ENCODE measurements at places on chromosomes 4 and X. TPM values are rescaled to one million over a fixed set of nuclear protein-coding genes. Genes with fewer than 3 reads are reported as not detected.

Gene PAGE1
- polyA plus RNA-seq: not detected

Gene TMPRSS11E
- not detected for polyA plus RNA-seq

Gene SSX2
- polyA plus RNA-seq: not detected

Gene MTHFD2L
- 14.3 TPM for polyA plus RNA-seq

Gene PRPS2
- 6.8 TPM for polyA plus RNA-seq

Gene NUP54
- 39.1 TPM for polyA plus RNA-seq

Gene ADGRG4
- polyA plus RNA-seq: not detected

Gene MAGEA2
- not detected for polyA plus RNA-seq

Gene GUCY1A1
- polyA plus RNA-seq: 11.1 TPM

Gene PPP4R3C
- polyA plus RNA-seq: not detected

- DNase-seq: no peak
Measured at GRCh38 chr4:105460306-105460705, 13.6 kb downstream of the PPA2 start.

DNA sequence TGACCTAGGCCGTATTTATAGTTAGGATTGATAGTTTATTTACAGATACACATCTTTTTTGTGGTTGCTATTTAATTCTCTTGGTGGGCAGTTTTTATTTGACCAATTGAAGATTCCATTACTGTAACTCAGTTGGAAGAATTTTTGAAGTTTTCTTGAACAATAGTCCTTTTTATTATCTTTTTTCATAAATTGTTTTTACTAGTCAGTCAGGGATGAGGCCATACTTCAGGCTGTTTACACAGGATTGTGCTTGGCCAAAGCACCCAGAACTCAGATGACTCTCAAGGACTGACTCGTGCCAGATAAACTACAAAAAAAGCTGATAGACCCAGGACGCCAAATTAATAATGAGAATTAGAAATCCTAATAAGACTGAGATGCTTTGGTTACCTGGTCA, 7.0 kb downstream of the HERC3 start:
- DNase-seq: no peak

DNA sequence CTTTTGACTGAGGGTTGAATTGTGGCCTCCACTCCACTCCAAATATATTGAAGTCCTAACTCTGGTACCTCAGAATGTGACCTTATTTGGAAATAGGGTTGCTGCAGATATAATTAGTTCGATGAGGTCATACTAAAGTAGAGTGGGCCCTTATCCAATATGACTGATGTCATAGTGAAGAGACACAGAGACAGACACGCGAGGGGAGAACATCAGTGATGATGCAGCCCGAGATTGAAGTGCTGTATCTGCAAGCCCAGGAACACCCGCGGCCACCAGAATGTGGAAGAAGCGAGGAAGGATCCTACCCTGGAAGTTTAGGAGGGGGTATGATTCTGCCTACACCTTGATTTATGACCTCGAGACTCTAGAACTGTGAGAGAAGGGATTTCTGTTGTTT, 279.0 kb downstream of the ANKRD50 start:
- no peak for DNase-seq

GRCh38 chr4:868421-868820, 42.5 kb upstream of the CPLX1 start:
- no peak for DNase-seq

- DNase-seq: no peak
Measured at GRCh38 chr4:48594180-48594579, 104.1 kb downstream of the ZAR1 start.

- no peak for DNase-seq
Measured at GRCh38 chr4:19776021-19776459, 475.7 kb upstream of the SLIT2 start.

GRCh38 chr4:148205476-148205875, 236.7 kb downstream of the NR3C2 start:
- no peak for DNase-seq

DNA sequence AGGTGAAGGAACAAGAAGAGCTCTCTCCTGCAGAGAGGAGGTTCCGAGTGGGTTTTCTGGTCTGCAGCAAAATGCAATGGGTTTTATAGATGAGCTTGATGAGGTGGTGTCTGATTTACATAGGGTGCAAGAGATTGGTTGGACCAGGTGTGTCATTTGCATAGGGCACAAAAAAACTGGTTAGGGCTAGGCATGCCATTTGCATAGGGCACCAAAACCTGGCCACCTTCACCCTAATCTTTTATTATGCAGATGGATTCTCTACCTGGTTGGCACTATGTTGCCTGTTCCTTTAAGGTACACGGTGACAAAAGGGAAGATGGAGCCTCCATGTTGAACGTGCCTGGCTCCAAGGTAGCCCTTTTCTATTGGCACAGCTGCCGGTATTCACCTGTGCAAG, 94.5 kb upstream of the PRKX start:
- no peak for DNase-seq

DNA sequence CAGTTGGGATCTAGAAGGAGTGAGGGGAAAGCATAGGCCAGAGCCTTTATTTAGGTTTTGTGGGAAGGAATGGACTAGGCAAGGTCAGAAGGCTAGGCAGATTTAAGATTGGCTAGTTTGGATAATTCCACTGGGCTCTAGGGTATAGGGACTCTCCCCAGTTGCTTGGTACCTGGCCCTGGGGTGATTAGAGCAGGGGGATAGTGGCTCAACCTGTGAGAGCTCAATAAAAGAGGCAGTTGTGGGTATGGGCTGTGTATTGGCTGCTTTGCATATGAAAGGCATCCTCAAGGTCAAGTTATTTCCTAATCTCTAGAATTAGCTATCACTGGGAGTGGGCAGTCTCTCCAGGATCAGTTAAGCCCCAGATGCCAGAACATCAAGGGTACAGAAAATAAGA, 61.3 kb downstream of the ZNF81 start:
- no peak for DNase-seq

- DNase-seq: no peak
Measured at GRCh38 chr4:3777669-3778068, 11.5 kb downstream of the ADRA2C start.

DNA sequence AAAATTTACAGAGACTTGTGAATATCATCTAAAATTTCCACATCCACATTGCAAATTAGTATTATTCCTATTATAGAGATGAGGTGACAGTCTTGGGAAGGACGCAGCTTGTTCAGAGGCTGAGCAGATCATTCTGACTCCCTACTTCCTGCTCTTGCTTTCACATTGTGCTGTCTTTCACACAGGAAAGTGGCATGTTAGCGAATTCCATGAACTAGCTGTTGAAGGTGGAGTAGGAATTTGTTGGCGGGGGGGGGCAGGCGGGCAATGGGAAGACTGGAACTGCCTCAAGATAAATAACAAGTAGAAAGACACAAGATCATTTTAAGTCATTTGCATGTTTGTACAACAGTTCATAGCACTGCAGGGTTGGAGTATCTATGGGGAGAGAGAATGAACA, 2.3 kb downstream of the PF4V1 start:
- no peak for DNase-seq

GRCh38 chr4:81600520-81601357, 129.0 kb upstream of the RASGEF1B start:
- no peak for DNase-seq

DNA sequence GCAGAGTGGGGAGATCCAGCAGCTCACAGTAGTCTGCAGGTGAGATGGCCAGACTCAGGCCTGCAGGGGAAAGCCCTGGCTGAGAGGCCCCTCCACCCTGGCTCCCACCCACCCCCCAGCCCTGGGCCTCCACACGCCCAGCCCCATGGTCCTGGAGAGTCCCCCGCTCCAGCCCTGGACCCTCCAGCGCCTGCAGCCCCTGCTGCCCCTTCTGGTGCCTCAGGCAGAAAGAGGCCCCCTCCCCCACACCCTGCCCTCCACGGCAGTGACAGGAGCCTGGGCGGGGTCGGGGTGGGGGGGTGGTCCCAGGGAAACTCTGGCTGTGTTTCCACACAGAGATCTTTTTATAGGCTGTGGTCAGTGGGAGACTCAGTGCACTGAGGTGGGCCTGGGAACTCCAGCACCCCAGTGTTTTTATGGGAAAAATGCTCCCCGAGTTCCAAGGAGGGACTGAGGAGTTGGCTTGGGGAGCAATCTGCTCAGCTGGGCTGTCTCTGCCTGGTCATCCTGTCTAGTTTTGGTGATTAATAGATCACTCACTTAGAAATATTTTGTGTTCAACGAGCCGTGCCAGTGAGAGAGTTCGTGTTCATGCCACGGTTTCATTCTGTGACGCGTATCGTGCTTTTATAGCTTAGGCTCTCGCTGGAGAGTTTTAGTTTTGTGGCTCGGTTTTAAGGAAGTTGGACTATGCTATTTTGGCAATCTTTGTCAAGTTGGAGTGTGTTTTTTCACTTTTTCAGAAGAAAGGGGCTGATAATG, 53.1 kb upstream of the HGFAC start:
- DNase-seq: no peak

- no peak for DNase-seq
Measured at GRCh38 chr4:112075129-112075753, 70.0 kb upstream of the FAM241A start.

DNA sequence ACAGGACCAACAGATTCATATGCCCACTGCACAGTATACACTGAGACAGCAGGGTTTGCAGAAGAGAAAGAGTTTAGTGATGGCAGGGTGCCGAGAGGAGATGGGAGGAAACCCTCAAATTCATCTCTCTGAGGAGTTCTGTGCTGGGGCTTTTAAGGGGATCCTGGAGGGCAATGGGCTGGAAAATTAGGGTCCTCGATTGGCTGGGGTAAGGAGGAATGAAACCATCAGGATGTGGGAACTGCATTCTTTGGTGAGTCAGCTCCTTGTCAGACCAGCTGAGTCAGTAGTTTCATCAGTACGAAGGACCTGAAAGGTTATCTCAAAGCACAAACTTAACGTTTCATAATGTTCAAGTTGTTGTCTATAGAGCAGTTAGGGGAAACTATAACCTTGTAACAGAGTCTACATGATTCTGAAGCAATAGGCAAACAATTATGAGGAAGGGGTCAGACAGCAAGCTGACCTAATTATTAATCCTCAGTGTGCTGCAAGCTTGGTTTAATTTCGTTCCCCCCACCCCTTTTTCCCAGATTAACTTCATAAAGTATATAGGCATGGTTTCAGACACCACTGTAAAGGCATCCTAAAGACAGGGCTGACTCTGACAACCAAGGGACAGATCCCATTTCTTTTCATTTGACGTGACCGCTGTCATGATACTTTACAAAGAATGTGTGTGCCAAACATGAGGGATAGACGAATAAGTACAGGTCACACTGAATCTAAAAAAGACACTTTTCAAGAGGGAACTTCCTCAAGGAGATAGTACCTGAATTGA, 1.5 kb upstream of the MSMO1 start:
- no peak for DNase-seq

DNA sequence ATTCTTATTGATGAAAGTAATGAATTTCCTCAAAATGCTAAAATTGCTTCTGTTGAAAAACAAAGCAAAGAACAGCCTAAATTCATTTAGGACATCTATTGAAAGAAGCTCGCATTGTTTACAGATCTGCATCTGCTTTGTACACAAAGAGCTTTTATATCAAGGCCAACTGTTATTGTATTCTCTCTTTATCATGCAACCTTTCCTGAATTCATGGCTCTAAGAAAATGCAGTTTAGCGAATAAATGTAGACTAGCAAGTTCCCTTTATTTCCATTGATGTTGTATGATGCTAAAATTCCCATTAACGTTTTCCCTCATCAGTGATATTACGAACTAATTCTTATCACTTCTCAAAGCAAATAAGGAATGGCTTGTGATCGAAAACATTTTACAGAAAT, 446.3 kb downstream of the MID1IP1 start:
- DNase-seq: no peak

DNA sequence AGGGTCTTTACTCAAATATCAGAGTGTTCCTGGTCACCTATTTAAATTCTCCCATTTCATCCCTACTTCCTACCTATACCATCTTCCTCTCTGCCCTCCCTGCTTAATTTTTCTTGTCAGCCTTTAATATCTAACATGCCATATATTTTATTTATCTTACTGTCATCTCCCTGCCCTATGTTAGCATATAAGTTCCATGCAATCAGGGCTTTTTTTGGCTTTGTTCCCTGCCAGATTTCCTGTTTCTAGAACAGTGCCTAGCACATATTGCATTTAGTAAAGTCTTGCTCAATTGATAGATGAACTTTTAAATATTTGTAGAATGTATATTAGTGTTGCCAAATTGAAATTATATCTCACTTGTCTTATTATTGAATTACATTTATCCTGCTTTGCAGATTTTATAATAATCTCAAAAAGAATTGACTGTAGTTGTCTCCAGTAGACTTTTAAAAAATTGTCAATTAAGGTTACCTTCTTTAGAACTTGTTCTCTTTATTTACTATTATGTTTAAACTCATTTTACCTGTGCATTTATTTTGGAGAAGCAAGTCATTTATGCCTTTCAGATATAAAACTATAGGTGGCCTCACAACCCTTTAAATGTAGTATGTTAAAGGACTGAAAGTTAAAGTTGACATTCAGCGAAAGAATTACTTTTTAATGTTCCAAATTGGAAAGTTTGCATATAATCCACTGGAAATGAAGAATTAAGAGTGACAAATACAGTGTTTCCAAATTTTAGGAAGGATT, 108.2 kb upstream of the BMPR1B start:
- no peak for DNase-seq

DNA sequence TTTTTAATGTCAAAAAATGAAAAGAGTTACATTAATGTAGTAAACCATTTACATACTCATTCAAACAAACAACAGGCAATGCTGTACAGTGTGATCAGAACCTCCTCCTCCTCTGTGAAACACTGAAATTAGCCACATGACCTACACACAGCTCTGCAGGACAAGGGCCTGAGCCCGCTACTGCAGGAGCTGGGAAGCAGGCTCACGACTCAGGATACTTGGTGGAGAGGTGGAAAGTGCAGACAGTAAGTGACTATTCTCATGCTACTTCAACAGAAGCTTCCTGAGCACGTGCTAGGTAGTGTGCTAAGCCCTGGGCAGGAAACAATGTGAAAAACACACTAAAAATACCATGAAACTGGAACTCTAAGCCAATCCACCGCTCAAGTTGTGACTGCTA, 56.8 kb downstream of the TAPT1 start:
- no peak for DNase-seq

Data from forelimb muscle (tissue), 1 donor.